SJSA1 (cell line): ENCODE measurements at places on chromosomes 11 and 22.

GRCh38 chr11:95067841-95068219 lies 1.1 kb downstream of the SRSF8 start:
- H3K36me3 ChIP-seq: no peaks in the 10 kb centered on the region
- peak overlapping the region; percentile 57 for H3K4me3 ChIP-seq
- H3K4me1 ChIP-seq: no peaks in the 10 kb centered on the region

- H3K27me3 ChIP-seq: no peaks in the 10 kb centered on the region
- H3K4me1 ChIP-seq: no peaks in the 10 kb centered on the region
- DNase-seq: no peak
- no peak overlapping the region for H3K4me3 ChIP-seq
- no peaks in the 10 kb centered on the region for H3K36me3 ChIP-seq
- no peak overlapping the region for H3K27ac ChIP-seq
Observed at GRCh38 chr11:129945373-129945772, 50.0 kb upstream of the NFRKB start.

DNA sequence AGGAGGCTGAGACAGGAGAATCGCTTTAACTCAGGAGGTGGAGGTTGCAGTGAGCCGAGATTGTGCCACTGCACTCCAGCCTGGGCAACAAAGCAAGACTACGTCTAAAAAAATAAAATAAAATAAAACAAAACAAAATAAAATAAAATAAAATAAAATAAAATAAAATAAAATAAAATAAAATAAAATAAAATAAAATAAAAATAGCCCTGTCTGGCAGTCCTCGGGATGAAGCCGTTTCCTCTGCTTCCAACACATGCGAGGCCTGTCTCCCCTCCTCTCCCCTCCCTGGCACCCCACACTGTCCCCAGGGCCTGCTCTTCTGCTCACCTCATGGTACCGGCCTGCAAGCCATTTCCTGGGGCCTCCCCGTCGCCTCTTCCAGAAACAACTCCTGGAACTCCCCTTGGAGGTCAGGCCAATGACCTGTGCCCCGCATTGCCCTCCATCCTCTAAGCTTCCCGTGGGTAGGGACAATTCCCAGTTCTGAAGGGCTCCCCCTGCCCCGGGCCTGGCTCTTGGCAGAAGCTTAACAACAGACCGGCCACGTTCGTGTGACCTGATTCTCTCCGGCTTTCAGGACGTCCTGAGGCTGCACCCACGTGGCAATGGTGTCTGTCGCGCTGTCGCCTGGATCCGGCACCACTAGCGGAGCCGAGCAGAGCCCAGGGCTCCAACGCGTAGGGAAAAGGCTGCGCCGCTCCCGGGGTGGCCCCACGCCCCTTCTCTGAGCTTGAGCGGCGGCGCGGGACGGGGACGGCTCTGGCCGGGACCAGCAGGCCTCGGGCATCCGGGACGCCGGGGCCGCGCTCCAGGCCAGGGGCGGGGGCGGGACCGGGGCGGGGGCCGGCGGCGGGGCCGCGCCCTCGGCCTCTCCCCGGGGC lies 456 bp upstream of the PARVB start:
- H3K4me3 ChIP-seq: peak overlapping the region; percentile 51
- peaks cover 7% of the 10 kb centered on the region for H3K36me3 ChIP-seq
- peak overlapping the region; percentile 58 for H3K27ac ChIP-seq
- no peaks in the 10 kb centered on the region for H3K27me3 ChIP-seq
- peak; percentile 65 for DNase-seq
- peaks cover 28% of the 10 kb centered on the region for H3K4me1 ChIP-seq

GRCh38 chr11:128422576-128423370 lies 164.6 kb downstream of the ETS1 start:
- H3K36me3 ChIP-seq: no peaks in the 10 kb centered on the region
- no peaks in the 10 kb centered on the region for H3K27me3 ChIP-seq
- peaks cover 25% of the 10 kb centered on the region for H3K4me1 ChIP-seq
- no peak overlapping the region for H3K27ac ChIP-seq

GRCh38 chr11:126072141-126072741 lies 9.6 kb upstream of the CDON start:
- DNase-seq: no peak
- no peak overlapping the region for H3K4me3 ChIP-seq
- no peaks in the 10 kb centered on the region for H3K36me3 ChIP-seq
- H3K4me1 ChIP-seq: no peaks in the 10 kb centered on the region
- no peaks in the 10 kb centered on the region for H3K27me3 ChIP-seq

GRCh38 chr11:71238941-71239340 lies 13.4 kb downstream of the SHANK2 start:
- peaks cover 24% of the 10 kb centered on the region for H3K4me1 ChIP-seq
- peaks cover 3% of the 10 kb centered on the region; the same call in 1 of the 2 replicates for H3K36me3 ChIP-seq
- no peak overlapping the region for H3K27ac ChIP-seq

GRCh38 chr11:30131535-30131934 lies 99.3 kb upstream of the FSHB start:
- H3K4me3 ChIP-seq: no peak overlapping the region
- H3K27me3 ChIP-seq: no peaks in the 10 kb centered on the region

DNA sequence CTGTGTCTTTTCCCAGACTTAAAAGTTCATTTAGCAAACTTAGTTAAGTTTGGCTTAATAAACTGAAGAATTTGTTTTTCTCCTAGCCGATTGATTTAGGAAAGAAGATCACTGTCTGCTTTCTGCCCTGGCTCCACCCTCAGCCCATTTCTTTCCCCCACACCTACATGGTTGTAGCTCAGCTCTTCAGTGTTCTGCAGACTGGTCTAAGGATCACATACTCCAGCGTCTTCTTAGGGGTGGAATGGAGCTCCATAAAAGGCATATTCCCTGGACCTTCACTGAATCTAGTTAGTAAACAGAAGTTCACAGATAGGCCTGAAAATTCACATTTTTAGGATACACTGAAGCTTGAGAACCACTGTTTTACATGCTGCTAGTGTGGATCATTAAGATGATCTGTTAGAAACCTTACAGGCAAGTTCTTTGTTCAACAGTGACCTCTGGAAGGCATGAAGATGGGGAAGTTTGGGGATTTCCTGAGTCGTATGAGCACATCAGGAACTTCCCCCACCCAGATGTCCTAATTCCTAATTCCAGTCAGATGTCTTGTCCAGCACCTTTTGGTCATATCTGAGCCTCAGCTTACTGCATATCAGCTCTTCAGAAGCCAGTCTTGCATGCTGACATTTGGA lies 16.8 kb downstream of the PIWIL4 start:
- H3K4me3 ChIP-seq: no peak overlapping the region
- no peak for DNase-seq
- H3K4me1 ChIP-seq: no peaks in the 10 kb centered on the region
- no peaks in the 10 kb centered on the region for H3K36me3 ChIP-seq
- H3K27ac ChIP-seq: no peak overlapping the region

DNA sequence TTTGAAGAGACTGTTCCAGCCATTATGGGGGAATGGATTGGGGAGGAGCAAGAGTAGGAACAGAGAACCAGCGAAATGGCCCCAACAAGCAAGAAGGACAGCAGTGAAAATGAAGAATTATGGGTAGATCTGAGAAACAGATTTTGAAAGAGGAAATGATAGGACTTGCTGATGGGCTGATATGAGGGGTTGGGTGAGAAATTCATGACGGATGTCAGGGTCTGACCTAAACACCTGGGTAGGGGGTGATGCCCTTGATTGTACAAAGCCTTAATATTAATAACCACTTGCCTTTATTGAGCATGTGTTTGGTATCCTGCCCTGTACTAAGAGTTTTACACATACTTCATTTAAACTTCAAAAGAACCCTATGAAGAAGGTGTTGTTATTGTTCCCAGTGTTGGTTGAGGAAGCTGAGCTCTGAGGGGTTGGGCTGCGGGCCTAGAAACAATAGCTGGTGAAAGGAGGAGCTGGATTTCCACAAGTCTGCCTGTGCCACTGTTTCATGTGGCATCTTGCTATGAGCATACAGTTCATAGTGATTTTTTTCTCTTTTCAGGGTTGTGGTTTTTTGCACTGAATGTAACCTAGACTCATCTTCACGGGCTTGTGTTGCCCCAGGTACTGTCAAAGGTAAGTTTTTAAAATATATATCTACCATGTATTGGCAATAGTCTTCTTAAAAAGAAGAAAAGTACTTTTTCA lies 61.1 kb upstream of the TNRC6B start:
- H3K36me3 ChIP-seq: no peaks in the 10 kb centered on the region
- no peak overlapping the region for H3K4me3 ChIP-seq
- no peak overlapping the region for H3K27ac ChIP-seq
- no peaks in the 10 kb centered on the region for H3K27me3 ChIP-seq

DNA sequence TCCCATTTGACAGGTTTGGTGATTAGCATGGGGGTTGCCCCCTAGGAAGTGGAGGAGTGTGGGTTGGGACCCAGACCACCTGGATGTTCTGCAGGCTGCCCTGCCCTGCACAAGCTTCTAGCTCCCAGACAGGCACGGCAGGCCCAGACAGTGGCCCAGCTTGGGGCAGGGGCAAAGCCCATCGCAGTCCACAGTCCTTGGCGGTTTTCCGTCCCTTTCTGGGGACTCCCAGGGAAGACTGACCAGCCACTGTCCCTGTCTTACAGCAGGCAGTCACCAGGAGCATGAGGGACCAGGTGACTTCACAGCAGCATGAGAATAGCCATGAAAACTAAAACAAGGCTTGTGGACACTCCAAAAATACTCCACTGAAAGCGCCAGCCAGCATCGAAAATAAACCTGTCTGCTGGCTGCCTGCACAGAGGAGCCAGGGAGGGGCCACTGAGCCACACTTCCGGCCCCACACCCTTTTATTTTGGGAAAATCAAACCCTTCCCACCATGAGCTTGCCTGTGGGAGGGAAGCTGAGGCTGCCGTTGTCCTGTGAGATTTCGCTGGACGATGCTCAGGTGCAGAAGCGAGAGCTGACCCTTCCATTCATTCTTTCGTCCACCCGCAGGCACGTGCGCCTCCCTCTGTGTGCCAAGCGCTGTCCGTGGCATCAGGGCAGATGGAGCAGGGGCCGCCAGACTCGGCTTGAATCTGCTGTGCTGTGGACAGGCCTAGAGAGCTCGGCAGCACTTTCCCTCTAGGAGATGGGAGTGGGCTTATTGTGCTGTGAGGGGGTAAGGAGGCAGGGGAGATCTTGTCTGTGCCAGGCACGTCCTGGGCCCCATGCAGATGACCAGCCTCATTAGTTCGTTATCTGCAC lies 28.0 kb downstream of the FADD start:
- no peak overlapping the region for H3K4me3 ChIP-seq
- H3K27me3 ChIP-seq: no peaks in the 10 kb centered on the region

DNA sequence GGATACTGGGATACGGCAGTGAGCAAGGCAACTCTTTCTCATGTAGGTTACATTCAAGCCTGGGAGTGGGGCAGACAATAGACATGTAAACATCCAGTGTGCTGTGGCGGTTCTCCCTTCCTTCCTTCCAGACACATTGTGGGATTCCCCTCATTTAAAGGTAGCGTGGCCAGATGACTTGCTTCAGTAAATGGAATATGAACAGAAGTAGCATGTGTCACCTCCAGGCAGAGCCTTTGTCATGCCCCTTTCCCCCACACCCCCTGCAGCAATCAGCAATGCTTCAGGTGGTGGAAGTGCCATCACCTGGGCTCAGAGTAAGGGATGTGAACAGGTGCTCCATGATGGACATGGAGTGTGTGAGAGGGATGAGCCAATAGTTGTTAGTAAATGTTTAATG lies 34.8 kb upstream of the TTC12 start:
- no peaks in the 10 kb centered on the region for H3K36me3 ChIP-seq
- no peak overlapping the region for H3K27ac ChIP-seq
- H3K4me3 ChIP-seq: no peak overlapping the region
- H3K4me1 ChIP-seq: no peaks in the 10 kb centered on the region
- DNase-seq: no peak
- no peaks in the 10 kb centered on the region for H3K27me3 ChIP-seq

DNA sequence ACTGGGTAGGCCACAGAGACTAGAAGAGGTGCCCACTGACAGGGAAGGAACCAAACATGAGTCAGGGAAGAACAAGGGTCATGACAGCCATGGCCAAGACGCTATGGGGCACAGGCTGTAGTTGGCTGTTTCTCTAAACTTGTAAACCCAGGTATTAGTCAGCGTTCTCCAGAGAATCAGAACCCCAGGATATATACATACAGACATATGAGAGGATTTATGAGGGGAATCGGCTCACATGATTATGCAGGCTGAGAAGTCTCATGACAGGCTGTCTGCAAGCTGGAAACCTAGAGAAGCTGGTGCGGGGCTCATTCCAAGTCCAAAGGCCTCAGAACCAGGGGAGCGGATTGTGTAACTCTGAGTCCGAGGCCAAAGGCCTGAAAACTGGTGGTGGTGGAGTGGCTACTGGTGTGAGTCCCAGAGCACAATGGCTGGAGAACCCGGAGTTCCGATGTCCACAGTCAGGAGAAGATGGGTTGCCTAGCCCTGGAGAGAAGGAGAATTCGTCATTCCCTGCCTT lies 29.7 kb upstream of the CD81 start:
- H3K4me3 ChIP-seq: no peak overlapping the region
- no peaks in the 10 kb centered on the region for H3K27me3 ChIP-seq
- DNase-seq: no peak
- H3K4me1 ChIP-seq: no peaks in the 10 kb centered on the region

- H3K4me3 ChIP-seq: no peak overlapping the region
- no peak for DNase-seq
- peaks cover 3% of the 10 kb centered on the region; the same call in 1 of the 2 replicates for H3K27me3 ChIP-seq
- H3K27ac ChIP-seq: no peak overlapping the region
Observed at GRCh38 chr11:61037441-61038093, 64.7 kb upstream of the CD5 start.

DNA sequence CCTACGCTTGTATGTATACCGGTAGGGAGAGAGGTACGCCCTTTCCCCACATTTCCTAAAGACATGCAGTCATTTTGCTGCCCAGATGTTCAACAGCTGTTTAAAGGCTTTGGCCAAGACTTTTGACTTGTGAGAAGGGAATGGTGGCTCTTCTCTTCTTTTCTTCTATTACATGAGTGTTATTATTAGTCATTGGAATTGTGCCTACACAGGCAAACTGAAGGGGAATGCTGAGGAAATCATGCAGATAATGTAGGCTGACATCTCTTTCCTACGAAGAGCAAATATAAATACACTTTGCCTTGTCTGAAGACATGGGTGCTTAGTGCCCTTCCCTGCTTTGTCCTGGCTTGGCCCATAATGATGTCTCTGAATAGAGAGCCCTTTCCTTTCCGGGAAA lies 194.3 kb upstream of the NARS2 start:
- no peaks in the 10 kb centered on the region for H3K4me1 ChIP-seq
- no peaks in the 10 kb centered on the region for H3K36me3 ChIP-seq
- no peak overlapping the region for H3K4me3 ChIP-seq
- H3K27me3 ChIP-seq: no peaks in the 10 kb centered on the region
- no peak overlapping the region for H3K27ac ChIP-seq
- DNase-seq: no peak

- H3K27ac ChIP-seq: no peak overlapping the region
- H3K4me1 ChIP-seq: no peaks in the 10 kb centered on the region
- no peaks in the 10 kb centered on the region for H3K36me3 ChIP-seq
- H3K4me3 ChIP-seq: no peak overlapping the region
- no peaks in the 10 kb centered on the region for H3K27me3 ChIP-seq
Observed at GRCh38 chr11:91869686-91870085, 354.9 kb upstream of the FAT3 start.

GRCh38 chr22:24875862-24876506 lies 70.0 kb downstream of the SGSM1 start:
- H3K36me3 ChIP-seq: no peaks in the 10 kb centered on the region
- H3K4me1 ChIP-seq: no peaks in the 10 kb centered on the region
- no peak overlapping the region for H3K27ac ChIP-seq
- H3K4me3 ChIP-seq: no peak overlapping the region

GRCh38 chr11:2833716-2834502 lies 51.7 kb downstream of the CDKN1C start:
- no peak overlapping the region for H3K27ac ChIP-seq
- no peak overlapping the region for H3K4me3 ChIP-seq
- no peaks in the 10 kb centered on the region for H3K4me1 ChIP-seq
- no peaks in the 10 kb centered on the region for H3K27me3 ChIP-seq
- H3K36me3 ChIP-seq: no peaks in the 10 kb centered on the region

GRCh38 chr22:49481659-49482399 lies 345.8 kb downstream of the BRD1 start:
- H3K4me3 ChIP-seq: no peak overlapping the region
- no peak overlapping the region for H3K27ac ChIP-seq
- H3K27me3 ChIP-seq: no peaks in the 10 kb centered on the region
- H3K4me1 ChIP-seq: no peaks in the 10 kb centered on the region
- H3K36me3 ChIP-seq: no peaks in the 10 kb centered on the region
